ENCODE measurements at places on chromosomes 12 and 14. TPM values are rescaled to one million over a fixed set of nuclear protein-coding genes. Genes with fewer than 3 reads are reported as not detected.

MYH6 gene
- total RNA-seq = not detected

RPL10L gene
- total RNA-seq = not detected

JKAMP gene
- 50.7 TPM for total RNA-seq

CLEC6A gene
- total RNA-seq = not detected

IFNG-AS1 gene
- total RNA-seq = not detected

EXOC3L4 gene
- total RNA-seq = 0.09 TPM

All from dermis lymphatic vessel endothelial cell (primary cell).